ENCODE measurements at places on chromosomes 5 and 9. TPM values are rescaled to one million over a fixed set of nuclear protein-coding genes. Genes with fewer than 3 reads are reported as not detected.
A peak's percentile ranks its signal among the peaks of the same experiment; 100 is the strongest.

- H3K27ac ChIP-seq: no peak overlapping the region
- H3K27me3 ChIP-seq: no peaks in the 10 kb centered on the region
- DNase-seq: no peak
- peaks cover 16% of the 10 kb centered on the region for H3K4me1 ChIP-seq
- no peaks in the 10 kb centered on the region for H3K36me3 ChIP-seq
- no peak overlapping the region for H3K4me3 ChIP-seq
These were observed 65.4 kb downstream of the PTPDC1 start for GRCh38 chr9:94149696-94150095.

- no peak for DNase-seq
- H3K27me3 ChIP-seq: peaks cover 4% of the 10 kb centered on the region
- H3K4me1 ChIP-seq: no peaks in the 10 kb centered on the region
- H3K36me3 ChIP-seq: no peaks in the 10 kb centered on the region
- no peak overlapping the region for H3K27ac ChIP-seq
These were observed 7.7 kb downstream of the SLC2A8 start for GRCh38 chr9:127404631-127405030.

DNA sequence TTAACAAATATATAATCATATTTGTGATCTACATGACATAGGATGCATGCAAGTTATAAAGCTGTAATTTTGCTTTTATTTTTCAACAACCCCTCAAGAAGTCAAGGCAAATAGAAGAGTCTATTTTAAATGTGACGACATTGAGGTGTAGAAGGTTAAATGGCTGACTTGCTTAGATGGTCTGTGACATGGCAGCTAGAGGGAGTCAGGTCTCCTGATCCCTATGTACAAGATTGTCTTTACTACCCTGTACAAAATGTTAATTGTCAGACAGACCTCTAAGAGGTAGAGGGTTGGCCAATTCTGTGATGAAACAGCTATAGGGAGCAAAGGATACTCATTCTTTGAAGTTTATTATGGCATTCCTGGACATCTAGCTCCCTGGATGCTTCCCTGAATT, 380.9 kb upstream of the MEF2C start:
- no peaks in the 10 kb centered on the region for H3K27me3 ChIP-seq
- no peak overlapping the region for H3K27ac ChIP-seq

- no peak overlapping the region for H3K4me3 ChIP-seq
- H3K4me1 ChIP-seq: no peaks in the 10 kb centered on the region
- DNase-seq: no peak
- H3K27me3 ChIP-seq: no peaks in the 10 kb centered on the region
These were observed 93.5 kb downstream of the SYK start for GRCh38 chr9:90894986-90895687.

SOX30 gene
- 0.11 TPM for total RNA-seq

DNA sequence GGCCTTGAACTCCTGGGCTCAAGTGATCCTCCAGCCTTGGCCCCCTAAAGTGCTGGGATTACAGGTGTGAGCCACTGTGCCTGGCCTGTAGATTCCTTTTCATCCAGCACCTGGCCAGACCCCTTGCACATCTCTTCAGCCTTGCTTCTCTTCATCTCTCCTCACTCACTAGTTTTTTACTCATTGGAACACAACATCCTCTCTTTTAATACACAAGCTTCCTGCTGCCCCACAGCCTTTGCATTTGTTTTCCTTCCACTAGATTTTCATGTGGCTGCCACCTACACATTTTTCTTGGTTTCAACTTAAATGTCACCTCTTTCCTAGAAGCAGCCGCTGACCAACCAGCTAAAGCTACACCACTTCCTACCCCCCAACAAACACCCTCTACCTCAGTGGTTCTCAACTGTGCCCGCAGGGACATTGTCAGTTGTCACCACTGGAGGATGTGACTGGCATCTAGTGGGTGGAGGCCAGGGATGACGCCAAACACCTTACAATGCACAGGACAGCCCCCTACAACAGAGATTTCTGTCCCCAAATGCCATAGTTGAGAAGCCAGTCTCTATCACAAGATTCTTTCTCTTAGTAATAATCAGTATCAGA, 33.7 kb downstream of the HAVCR1 start:
- no peaks in the 10 kb centered on the region for H3K36me3 ChIP-seq
- peak; percentile 41 for DNase-seq
- no peak overlapping the region for H3K4me3 ChIP-seq

DNA sequence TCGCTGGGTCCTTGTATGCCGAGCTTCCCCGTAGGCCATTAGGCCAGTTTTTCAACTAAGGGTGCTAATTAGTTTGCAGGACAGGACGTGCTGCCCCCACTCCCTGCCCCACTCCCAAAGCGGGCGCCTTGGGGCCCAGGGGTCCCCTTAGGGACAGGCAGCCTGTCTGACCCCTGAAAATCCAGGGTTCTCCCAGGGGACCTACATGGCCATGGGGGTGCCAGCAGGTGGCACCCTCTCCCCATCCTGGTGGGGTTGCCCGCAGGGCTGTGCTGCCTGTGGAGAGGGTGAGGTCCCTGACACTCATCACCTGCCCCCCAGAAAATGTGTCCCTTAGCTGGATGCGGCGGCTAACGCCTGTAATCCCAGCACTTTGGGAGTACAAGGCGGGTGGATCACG, 8.5 kb upstream of the CCDC187 start:
- H3K27ac ChIP-seq: no peak overlapping the region
- no peak overlapping the region for H3K4me3 ChIP-seq
- no peaks in the 10 kb centered on the region for H3K27me3 ChIP-seq
- peak; percentile 14 for DNase-seq
- no peaks in the 10 kb centered on the region for H3K36me3 ChIP-seq

Measured in CD8-positive, alpha-beta memory T cell (primary cell).